Cortex of kidney (tissue), 1 donor: ENCODE measurements at places on chromosomes 5 and 9.

GRCh38 chr5:32225445-32225844 lies 51.3 kb upstream of the GOLPH3 start:
- DNase-seq, result no peak

- DNase-seq, result no peak
Measured at GRCh38 chr5:128427921-128428320, 110.1 kb downstream of the FBN2 start.

- DNase-seq, result no peak
Measured at GRCh38 chr5:139205124-139205523, 7.0 kb upstream of the SIL1 start.

DNA sequence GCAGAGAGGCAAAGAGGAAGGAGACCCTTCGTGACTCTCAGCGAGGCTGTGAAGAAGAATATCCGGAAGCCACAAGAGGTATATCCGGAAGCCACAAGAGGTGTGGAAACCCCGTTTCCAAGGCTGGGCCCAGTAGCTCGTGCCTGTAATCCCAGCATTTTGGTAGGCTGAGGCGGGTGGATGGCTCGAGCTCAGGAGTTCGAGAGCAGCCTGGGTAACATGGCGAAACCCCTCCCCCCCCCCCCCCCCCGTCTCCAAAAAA lies 612 bp upstream of the BBLN start:
- no peak for DNase-seq

DNA sequence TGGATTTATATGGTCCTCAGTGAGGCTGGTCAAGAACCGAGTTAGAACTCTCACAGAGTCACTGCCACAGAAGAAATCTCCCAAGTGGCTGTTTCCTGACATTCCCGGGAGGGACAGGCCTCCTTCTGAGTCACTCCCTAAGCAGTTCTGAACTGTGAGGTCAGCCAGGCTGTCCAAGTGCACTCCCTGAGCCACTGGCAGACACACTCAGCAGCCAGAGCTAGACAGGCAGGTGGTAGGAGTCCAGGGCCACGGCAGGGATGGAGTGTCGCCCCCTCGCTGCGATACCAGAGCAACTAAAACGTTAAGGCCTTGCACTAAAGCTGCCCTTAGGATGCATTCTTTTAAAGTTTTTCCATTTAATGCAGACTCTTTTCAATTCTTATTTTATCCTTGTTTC lies 3.4 kb downstream of the IL4 start:
- no peak for DNase-seq

DNA sequence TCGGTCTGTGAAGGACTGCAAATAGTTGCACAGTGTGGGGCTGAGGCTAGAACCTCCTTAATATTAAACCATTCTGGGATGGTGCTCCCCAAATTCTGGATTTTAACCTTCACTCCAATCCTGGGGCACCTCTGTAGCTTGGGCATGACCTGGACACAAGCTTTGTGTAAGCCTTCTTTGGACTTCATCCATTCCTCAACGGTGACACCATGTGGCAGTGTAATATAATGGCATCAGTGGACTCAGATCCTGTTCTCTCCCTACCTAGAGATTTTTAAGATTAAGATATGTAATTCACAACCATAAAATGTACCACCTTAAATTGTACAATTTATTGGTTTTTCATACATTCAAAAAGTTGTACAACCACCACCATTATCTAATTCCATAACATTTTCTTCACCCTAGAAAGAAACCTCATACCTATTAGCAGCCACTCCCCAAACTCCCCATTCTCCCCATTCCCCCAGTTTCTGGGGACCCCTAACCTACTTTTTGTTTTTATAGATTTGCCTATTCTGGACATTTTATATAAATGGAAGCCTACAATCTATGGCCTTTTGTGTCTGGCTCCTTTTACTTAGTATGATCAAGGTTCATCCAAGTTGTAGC lies 4.8 kb upstream of the PLGRKT start:
- no peak for DNase-seq

DNA sequence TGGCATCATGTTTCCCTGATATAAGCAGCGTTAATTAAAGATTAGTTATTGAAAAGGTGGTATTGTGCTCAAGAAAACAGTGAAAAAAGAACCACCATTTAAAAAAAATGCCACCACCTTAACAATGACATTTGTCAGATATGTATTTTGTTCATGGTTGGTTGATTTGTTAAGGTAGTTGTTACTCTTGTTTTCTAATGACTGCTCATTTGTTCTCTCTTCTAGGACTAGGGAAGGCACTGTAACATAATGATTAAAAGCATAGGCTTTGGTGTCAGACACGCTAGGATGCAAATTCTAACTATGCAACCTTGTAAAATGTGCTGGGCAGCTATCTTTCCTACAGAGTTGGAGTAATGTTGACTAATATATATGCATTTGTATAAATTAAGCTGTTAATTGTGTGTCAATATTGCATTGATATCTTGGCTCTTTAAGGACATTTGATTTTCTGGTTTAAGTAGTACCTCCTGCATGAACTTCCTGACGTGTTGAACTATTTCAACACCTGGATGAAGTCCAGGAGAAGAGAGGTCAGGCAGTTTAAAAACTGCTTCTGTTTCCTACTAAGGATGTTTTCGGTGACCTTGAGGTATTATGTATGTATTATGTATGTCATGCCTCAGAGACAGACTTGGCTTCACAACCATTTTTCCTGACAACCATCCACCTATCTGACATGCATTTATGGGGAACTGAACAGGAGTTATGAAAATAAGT lies 77.8 kb downstream of the MUSK start:
- DNase-seq, result no peak

GRCh38 chr9:108445431-108446071 lies 410.2 kb downstream of the ACTL7B start:
- DNase-seq, result no peak

DNA sequence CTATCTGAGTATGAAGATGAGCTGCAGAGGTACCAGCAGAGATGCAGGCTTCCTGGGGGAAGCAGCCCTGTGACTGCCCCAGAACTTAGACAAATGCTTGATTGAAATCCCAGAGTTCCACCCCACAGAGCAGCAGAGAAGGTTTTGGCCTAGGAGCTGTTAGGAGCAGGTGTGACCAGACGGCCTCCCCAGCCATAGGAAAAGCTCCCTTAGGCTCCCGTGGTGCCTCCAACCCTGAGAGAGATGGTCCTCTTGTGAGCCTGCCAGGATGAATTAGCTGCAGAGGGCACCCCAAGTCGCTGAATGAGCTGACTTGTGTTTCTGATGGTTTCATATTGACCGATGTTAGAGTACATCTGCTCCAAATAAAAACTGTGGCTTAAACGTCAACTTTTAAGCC lies 22.1 kb downstream of the NTRK2 start:
- no peak for DNase-seq

- no peak for DNase-seq
Measured at GRCh38 chr5:168109441-168109840, 182.0 kb upstream of the WWC1 start.

DNA sequence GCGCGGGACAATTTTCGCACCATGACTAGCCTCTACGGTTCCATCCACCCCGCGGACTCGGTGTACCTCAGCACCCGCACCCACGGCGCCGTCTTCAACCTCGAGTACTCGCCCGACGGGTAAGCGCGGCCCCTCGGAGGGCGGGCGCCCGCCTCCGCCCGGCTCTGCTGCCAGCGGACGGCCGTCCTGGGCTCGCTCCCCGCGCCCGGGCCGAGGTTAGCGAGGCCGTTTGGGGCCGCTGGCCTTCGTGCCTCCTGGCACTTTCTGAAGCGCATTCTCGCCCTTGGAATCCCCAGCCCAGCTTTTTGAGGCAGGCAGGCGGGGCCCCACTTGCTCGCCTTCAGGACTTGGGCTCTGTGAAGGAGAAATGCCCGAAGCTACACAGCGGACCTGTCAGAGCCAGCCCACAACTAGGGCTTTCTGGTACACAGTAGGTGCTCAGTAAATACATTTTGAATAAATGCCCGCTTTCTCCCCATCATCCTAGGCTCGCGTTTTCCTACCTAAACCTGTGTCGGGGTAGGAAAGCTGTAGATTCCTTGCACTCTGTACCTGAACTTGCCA lies 772 bp downstream of the DCAF10 start:
- DNase-seq, result no peak

GRCh38 chr5:150618588-150619281 lies 21.7 kb upstream of the SYNPO start:
- no peak for DNase-seq

DNA sequence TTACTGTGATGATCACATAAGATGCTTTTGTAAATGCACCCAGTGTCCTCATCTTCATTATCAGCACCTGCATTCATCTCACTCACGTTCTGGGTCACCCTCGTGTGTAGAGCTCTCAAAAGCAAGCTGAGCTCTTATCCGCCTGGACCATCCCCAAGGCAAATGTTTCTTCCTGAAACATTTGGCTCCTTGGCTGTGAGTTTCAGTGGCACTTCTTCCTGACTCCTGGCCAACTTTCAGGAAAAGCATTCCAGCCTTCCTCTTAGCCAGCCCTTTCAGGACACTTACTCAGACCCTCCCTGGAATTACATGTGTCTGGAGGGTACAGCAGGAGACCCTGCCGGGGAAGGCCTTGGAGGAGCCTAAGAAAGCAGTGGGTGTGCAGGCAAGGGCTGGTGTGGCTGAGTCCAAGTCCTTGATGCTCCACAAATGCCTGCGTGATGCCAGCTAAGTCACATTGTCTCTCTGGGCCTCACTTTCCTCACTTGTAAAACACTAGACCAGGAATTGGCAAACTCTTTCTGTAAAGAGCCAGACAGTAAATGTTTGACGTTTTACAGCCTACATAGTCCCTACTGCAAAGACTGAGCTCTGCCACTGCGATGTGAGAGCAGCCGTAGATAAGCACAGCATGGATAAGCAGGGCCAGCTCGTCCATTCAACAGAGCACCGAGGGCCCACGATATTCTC lies 72.1 kb downstream of the PDE6A start:
- DNase-seq, result no peak

DNA sequence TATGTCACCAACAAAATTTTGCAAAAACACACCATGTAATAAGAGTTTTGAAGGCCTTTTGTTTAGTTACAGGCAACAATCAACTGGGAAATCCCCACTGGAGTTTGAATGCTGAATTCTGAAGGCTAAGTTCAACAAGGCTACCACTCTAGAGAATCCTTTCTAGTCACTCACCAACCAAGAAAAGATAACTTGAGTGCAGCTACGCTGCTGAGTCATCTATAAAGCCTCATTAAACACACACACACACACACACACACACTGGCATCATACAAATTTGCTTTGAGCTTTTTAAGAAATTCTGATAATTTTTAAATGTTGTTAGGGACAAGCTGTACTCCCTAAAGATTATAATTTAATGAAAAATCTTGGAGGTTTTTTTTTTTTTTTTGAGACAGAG lies 219.6 kb downstream of the DENND1A start:
- DNase-seq, result no peak

GRCh38 chr5:1930501-1930879 lies 47.8 kb upstream of the IRX4 start:
- DNase-seq, result no peak

- DNase-seq, result no peak
Measured at GRCh38 chr9:109972026-109972882, 192.3 kb downstream of the PALM2AKAP2 start.

DNA sequence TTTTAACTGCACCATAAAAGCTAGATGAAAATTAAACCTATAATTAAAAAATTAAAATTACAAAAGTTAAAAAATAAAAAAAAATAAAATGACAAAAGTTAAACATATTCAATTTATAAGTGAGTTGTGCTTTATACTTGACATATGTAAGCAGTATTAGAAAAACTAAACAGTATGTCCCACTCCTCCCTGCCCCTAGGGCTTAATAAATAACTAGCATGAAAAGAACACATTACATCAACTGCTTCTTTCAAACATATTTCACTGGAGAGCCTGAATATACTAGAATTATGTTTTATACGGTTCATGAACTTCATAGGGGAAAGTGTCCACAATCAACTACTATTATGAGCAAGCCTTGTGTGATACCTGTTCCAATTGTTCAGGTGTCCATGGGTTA lies 47.6 kb downstream of the ECPAS start:
- no peak for DNase-seq

- DNase-seq, result no peak
Measured at GRCh38 chr9:76353280-76353679, 40.9 kb downstream of the RFK start.

DNA sequence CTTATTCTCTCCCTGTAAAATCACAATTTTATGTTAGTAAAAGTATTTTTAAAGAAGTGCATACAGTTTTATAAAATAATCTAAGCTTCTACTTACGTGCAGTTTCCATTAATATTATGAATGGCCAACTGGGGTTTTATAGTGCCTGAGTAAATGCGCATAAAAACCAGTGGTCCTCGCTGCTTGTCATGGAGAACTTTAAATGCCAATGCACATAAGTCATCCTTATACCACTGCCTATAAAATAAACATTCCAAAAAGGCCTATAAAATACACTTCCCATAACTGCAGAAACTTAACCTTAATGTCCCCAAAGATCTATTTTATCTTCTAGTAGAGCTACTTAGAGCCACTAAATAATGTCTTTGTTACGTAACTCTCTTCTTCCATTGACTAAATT lies 28.5 kb downstream of the GFM2 start:
- no peak for DNase-seq

GRCh38 chr5:141952020-141952419 lies 6.0 kb downstream of the PCDH12 start:
- no peak for DNase-seq

DNA sequence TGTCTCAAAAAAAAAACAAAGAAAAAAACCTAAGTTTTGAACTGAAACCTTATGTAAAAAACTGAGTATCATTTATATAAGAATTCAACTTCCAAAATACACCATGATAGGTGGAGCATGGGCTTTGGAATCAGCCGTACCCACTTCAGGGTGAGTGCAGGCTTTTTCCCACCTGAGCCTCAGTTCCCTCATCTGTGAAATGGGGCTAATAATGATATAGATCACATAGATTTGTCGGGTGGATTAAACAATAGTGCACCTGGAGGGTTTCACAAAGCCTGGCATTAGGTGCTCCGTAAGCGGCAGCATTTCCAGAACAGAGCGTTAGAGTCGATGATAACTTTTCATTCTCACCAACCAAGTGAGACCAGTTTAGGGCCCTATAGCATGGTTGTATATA lies 91.9 kb downstream of the CYFIP2 start:
- DNase-seq, result no peak

DNA sequence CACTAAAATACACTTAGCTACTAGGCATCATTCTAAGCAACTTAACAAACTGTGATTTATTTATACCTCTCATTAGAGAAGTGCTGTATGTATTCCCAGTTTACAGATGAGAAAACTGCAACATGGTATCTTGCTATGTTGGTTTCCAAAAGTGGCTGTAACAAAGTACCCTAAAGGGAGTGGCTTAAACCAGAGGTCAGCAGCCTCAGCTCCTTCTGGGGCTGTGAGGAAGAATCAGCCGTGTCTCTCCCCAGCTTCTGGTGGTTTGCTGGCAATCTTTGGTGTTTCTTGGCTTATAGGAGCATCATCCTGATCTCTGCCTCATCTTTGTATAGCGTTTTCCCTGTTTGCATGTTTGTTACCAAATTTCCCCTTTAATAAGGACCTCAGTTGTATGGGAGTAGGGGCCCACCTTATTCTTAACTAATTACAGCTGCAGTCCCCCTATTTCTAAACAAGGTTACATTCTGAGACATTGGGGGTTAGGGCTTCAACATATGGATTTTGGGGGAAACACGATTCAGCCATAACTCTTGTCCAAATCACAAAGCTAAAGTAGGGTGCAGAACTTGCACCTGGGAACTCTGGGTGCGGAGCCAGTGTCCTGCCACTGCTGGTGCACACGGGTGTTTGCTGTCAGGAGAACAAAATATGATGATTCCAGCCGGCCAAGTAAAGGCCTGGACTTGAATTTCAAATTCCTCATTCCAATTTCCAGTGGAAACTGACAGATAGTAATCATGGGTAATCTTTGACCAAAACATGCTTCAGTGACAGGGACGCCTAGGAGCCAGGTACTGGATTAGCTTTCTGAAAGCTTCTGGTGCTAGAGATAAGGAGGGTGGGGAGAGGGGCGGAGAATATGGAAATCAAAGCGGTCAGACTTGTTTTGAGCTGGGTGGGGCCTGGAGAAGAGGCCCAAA lies 43.3 kb downstream of the RAI14 start:
- no peak for DNase-seq
